ENCODE measurements at places on chromosomes 7 and 10.

GRCh38 chr7:8362723-8363369 is 70.6 kb upstream of the NXPH1 start:
- no peak for DNase-seq

DNA sequence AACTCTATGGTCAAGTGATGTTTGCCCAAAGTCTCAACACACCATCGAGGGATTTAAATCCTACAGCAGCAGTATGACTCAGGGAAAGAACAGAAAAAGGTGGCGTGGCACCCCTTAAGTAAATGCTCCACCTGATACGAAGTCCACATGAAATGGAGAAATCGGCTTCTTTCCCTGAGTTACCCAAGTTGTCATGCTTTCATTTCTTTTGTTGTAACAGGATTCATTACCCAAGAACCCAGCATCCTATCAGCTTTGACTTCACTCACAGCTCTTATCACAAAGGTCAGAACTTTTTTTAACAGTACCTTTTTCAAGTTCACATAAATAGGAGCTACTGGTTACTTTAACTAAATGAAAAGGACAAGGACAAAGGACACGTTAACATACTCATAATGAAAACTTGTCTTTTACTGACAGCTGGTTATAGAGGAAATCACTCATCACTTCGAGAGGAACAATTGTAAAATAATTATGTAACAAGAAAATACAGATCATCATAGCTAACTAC is 219.8 kb upstream of the FRMD4A start:
- DNase-seq: no peak

- no peak for DNase-seq
Measured at GRCh38 chr7:22865602-22865960, 42.9 kb upstream of the TOMM7 start.

- DNase-seq: no peak
Measured at GRCh38 chr10:79082631-79083596, 14.1 kb downstream of the ZMIZ1 start.

GRCh38 chr10:119772334-119772733 is 46.5 kb downstream of the INPP5F start:
- no peak for DNase-seq

- no peak for DNase-seq
Measured at GRCh38 chr10:5285186-5285585, 79.6 kb upstream of the UCN3 start.

- no peak for DNase-seq
Measured at GRCh38 chr7:22051886-22052673, 106.4 kb upstream of the CDCA7L start.

GRCh38 chr10:3579845-3580244 is 205.2 kb downstream of the KLF6 start:
- no peak for DNase-seq

GRCh38 chr10:103820101-103821062 is 35.0 kb downstream of the SH3PXD2A start:
- DNase-seq: no peak

- no peak for DNase-seq
Measured at GRCh38 chr10:17001961-17002749, 127.5 kb downstream of the CUBN start.

DNA sequence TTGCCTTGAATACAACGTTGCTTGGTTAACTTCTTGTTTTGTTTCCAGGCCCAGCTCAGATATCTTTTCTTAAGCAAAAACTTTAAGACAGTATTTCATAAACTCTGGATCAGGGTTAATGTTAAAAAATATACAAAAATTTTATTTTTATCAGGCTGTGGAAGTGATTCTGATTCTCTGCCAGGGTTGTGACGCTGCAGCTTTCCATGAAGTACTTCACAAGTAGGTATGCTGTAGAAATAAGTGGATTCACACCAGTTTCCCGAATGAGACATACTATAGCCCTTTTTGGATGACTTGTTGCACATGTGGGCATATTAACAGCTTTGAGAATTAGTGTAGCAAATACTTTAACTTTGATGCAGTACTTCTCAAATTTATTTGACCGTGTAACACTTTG is 70.1 kb downstream of the CDK14 start:
- DNase-seq: no peak

DNA sequence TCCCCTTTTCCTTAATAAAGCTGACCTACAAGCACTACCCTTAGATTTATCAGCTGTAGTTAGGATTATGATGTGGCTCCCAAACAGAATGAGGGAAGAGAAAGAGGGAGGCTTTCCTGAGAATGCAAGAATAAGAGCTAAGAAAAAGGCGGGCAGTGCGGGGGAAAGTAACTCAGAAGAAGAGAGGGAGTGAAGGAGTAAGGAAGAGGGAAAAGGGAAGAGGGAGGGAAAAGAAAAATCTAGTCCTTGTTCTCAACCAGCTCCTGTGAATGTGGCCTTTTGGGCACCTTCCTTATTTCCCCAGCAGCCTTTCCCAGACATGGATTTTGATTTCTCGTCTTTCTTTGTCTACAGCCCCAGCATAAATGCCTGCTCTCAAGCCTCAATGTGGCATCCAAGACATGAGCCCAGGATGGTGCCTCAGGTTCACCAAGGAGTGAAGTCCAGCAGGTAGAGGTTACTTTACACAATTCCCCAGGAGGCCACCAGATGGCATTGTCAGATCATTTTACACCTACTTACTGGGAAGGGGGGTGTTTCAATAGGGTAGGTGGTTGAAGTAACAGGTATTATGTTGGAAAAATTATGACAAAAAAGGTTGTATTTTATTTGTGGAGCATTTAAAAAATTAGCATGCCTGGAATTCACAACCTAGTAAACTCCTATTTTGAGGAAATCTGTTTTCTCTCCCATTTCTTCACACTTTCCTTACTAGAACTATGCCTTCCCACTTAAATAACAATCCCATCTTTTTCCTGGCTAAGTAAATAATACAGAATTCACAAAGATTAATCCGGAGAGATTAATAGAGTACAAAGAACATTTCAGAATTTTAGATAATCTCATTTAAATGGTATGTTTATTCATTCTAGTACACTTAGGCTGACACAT is 106.5 kb downstream of the HTR7 start:
- peak; percentile 28 for DNase-seq

GRCh38 chr10:73501651-73502050 is 5.8 kb upstream of the PPP3CB start:
- DNase-seq: no peak

GRCh38 chr7:83111391-83111790 is 51.3 kb downstream of the PCLO start:
- no peak for DNase-seq

DNA sequence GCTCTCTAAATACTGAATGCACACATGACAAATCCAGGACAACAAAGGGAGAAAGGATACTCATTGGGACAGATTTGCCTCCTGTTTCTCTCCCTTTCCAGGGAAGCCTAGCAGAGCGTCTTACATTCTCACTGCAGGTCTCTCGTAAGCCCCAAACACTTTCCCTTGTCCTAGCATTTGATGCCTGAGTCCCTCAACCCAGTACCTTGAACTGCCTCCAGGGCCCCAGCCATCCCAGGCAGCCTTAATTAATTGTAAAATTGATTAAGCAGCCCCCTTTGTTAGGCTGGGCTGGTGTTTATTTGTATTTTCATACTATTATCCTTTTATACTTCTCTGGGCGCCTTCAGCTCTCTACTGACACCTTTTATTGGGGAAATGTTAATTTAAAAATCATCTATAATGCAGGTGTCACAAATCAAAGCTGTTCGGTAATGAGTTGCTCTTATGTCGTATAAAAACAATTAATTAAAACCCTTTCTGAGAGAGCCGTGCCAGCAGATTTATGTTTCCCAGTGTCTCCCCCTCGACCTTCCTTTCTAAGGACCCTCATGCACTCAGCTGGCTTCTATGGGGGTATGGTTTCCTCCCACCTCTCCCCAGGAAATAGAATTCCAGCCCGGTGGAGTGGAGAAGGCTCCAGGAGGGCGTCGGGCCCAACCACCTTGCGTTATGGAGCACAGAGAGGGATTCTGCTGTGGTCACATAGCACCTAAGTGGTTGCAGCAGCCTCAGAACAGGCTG is 243.8 kb downstream of the RPS24 start:
- DNase-seq: no peak

DNA sequence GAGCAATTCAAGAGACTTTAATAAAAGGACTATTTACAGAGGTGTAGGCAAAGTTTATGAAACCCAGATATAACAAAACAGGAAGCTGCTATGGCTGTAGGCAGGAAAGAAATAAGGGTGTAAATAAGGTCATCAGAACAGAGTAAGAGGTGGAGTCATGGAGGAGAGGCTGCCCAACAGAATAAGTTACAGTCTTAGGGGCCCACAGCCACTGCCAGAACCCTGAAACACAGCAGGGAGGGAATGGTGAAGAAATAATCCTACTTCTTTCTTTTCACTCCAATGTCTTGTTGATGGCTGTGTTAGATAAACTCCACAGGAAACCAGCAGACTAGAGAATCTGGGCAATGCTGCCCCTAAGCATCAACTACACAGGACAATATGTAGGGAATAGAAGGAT is 155.8 kb upstream of the TAC1 start:
- no peak for DNase-seq

DNA sequence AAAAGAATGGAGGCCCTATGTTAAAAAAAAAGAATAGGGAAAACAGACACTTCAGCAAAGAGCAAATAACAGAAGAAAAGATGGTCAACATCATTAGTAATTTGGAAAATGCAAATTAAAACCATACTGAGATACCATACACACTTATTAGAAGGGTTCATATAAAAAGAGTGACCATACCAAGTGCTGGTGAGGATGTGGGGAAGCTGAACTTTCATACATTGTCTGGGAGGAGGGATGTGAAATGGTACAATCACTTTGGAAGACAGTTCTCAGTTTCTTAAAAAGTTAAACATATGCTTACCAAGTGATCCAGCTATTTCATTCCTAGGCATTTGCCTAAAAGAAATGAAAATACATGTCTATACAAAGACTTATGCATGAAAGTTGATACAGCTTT is 194.4 kb downstream of the CXCL12 start:
- DNase-seq: no peak

GRCh38 chr7:48099781-48100180 is 10.7 kb downstream of the UPP1 start:
- no peak for DNase-seq

DNA sequence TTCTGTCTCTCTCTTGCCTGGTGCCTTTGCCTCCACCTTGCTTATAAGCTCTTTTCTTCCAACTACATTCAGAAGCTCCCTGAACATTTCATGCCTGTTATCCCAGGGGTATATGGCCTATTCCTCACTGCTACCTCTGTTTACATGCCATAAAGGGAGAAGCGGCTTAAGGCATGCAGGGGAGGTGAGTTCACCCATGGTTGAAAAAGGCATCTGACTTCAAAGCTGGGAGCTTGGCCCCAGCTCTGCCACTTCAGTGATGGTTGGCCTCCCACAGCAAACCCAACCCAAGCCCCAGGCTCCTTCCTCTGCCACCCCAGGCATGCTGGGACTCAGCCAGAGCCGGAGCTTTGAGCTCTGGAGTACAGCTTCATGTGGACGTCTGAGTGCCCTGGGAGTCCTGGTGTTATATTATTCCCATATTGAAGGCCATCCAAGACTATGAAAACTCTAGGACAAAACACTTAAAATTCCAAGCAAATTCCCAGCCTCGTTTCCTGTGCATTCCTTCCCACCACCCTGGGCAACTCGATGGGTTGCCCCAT is 468.6 kb upstream of the ZMIZ1 start:
- DNase-seq: no peak

DNA sequence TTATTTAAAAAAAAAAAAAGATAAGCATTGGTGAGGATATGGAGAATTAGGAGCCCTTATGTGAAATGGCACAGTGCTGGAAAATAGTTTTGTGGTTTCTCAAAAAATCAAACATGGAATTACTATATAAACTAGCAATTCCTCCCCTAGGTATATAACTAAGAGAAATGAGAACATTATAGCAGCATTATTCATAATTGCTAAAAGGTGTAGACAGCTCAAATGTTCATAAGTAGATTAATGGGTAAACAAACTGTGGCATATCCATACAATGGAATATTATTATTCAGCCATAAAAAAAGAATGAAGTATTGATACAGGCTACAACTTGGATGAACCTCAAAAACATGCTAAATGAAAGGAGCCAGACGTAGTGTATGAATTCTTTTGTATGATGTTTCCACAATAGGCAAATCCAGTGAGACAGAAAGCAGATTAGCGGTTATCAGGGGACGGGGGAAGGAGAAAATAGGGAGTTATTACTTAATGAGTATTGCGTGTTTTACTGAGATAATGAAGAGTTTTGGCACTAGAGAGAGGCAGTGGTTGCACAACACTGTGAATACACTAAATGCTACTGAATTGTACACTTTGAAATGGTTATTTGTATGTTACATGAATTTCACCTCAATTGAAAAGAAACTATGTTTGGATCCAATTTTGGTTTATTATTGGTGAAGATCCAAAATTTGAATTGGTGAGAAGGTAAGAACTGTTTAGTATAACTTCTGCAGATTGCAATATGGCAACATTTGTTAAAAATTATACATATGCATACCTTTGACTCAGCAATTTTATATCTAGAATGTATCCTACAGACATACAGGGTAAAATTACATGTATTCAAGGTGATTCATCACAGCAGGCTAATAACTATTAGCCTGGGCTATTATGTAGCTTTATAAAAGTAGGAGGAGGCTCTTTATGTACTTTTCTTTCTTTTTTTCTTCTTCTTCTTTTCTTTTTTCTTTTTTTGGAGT is 69.7 kb downstream of the VCL start:
- DNase-seq: no peak

DNA sequence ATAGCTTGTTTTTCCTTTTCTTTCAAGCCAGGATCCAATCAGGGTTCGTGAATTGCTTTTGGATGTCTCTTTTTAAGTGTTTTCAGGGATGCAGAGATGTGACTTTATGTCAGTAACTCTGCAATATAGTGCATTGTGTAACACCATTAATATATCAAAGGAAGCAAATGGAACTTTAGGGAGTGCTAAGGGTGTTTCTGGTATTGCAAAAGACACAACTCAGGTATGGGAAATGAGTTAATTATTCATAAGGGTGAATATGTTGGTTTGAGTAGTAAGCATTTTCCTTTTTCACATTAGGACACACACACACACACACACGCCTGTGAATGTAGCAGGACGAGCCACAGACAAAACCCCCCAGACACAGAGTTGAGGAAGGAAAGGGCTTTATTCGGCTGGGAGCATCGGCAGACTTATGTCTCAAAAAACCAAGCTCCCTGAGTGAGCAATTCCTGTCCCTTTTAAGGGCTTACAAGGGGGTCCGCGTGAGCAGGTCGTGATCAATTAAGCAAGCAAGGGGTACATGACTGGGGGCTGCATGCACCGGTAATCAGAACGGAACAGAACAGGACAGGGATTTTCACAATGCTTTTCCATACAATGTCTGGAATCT is 31.8 kb upstream of the GSDME start:
- no peak for DNase-seq

- DNase-seq: no peak
Measured at GRCh38 chr10:116766241-116766827, 24.0 kb upstream of the HSPA12A start.

DNA sequence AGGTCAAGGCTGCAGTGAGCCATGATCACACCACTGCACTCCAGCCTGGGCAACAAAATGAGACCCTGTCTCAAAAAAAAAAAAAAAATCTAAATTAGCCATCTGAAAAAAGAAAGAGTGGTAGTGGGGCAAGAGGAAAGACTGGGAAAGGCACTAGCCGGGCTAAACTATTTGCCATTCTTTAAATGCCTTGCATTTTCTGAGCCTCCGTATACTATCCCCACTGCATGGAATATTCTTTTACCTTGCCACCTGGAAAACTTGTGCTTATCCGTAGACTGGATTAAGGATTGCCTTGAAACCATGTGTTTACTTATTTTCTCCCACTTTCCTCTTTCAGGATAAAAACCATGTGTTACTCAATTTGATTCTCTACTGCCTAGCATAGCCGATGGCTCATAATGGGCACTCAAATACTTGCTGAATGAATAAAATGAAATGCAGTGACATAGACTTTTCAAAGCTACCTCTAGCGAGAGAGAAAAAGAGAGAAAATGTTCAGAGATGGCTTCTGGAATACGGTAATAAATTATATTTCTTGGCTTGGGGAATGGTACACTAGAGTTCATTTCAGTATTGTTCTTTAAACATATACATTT is 30.6 kb downstream of the HYCC1 start:
- no peak for DNase-seq
